ENCODE measurements at places on chromosomes 7 and 10. TPM values are rescaled to one million over a fixed set of nuclear protein-coding genes. Genes with fewer than 3 reads are reported as not detected.

ZNF365 gene
- total RNA-seq = 0.23 TPM

FBXL13 gene
- total RNA-seq = not detected

ANKRD61 gene
- total RNA-seq = 0.20 TPM

CALML3 gene
- not detected for total RNA-seq

CDH23 gene
- total RNA-seq = 1.3 TPM

ZNF117 gene
- 4.3 TPM for total RNA-seq

ASIC3 gene
- 5.5 TPM for total RNA-seq

CRPPA gene
- total RNA-seq = 0.30 TPM

ELAPOR2 gene
- total RNA-seq = 2.5 TPM

COBL gene
- total RNA-seq = not detected

PALS2 gene
- total RNA-seq = 18.7 TPM

GRCh38 chr7:121187222-121187621 is 141.6 kb upstream of the WNT16 start:
- H3K4me3 ChIP-seq = no peak overlapping the region
- no peak for DNase-seq
- H3K27me3 ChIP-seq = peaks cover 10% of the 10 kb centered on the region
- no peak overlapping the region for H3K27ac ChIP-seq

DNA sequence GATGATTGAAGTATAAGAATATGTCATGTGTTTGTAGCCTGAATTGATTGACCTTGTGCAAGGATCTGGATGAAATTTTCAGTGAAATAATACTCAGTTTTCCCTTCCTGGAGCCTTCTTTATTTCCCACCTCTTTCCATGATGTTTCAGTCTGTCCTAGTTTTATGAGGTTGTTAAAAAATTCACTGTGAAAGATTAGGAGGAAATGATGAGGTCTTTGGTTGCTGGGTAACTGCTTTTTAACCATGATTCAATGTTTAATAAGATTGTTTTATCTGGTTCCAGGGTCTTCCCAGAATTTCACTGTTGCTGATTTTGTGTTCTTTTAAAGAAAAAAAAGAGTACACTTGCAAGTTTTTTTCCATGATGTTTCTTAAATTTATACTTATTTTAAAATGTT is 221.5 kb downstream of the MBL2 start:
- no peaks in the 10 kb centered on the region for H3K4me1 ChIP-seq
- H3K27ac ChIP-seq = no peak overlapping the region
- H3K27me3 ChIP-seq = no peaks in the 10 kb centered on the region
- no peaks in the 10 kb centered on the region for H3K36me3 ChIP-seq
- no peak for DNase-seq

DNA sequence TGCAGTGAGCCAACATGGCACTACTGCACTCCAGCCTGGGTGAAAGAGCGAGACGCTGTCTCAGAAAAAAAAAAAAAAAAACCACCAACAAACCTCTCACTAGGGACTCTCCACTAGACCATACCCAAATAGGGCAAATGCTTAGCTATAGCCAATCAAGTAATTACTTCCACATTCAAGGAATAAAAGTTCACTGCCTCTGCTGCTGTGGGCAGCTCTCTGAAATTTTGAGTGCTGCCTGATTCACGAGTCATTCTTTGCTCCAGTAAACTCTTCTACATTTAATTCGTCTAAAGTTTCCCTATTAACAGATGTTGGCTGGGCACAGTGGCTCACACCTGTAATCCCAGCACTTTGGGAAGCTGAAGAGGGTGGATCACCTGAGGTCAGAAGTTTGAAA is 4.7 kb upstream of the NRBF2 start:
- H3K4me3 ChIP-seq = no peak overlapping the region
- H3K27me3 ChIP-seq = no peaks in the 10 kb centered on the region
- peaks cover 7% of the 10 kb centered on the region for H3K36me3 ChIP-seq

- DNase-seq = no peak
- H3K27ac ChIP-seq = no peak overlapping the region
- H3K27me3 ChIP-seq = no peaks in the 10 kb centered on the region
- no peaks in the 10 kb centered on the region for H3K4me1 ChIP-seq
- no peaks in the 10 kb centered on the region for H3K36me3 ChIP-seq
- H3K4me3 ChIP-seq = no peak overlapping the region
Measured at GRCh38 chr7:234708-235553, 42.6 kb downstream of the FAM20C start.

DNA sequence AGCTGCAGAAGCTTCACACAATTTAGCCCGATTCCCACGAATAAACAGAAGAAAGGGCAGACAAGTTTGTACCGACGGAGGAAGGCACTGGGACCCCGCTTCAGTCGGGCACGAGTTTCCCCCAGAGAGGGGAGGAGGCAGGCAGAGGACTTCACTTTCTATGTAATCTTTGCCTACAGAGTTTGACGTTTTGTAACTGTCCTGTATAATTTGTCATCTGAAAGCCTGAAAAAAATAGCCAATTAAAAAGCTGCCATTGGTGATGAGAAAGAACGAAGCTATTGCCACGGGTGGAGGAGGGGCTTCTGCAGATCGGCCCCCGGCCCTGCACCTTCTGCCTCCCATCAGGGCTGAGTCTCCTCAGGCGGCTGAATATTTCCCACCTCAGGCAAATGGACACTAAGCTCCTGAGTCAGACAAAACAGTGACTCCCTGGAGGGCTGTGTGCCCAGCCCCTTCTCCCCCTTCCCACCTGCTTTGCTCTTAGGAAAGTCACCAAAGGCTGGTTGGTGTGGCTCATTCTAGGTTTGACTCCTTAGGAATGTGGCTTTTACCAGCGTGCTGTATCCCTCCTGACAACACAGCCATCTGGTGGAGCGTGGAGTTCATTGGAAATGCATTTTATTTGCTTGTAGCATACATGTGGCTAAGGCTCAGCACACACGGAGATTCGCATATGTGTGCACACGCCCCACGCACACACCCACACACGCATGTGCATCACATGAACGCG is 117.4 kb downstream of the VIPR2 start:
- H3K36me3 ChIP-seq = no peaks in the 10 kb centered on the region
- H3K4me1 ChIP-seq = no peaks in the 10 kb centered on the region
- H3K4me3 ChIP-seq = no peak overlapping the region
- no peak for DNase-seq
- H3K27ac ChIP-seq = no peak overlapping the region

- H3K4me3 ChIP-seq = no peak overlapping the region
- H3K36me3 ChIP-seq = no peaks in the 10 kb centered on the region
- no peak for DNase-seq
- no peak overlapping the region for H3K27ac ChIP-seq
- no peaks in the 10 kb centered on the region for H3K4me1 ChIP-seq
- H3K27me3 ChIP-seq = no peaks in the 10 kb centered on the region
Measured at GRCh38 chr7:139543801-139544603, 20.5 kb downstream of the CLEC2L start.

DNA sequence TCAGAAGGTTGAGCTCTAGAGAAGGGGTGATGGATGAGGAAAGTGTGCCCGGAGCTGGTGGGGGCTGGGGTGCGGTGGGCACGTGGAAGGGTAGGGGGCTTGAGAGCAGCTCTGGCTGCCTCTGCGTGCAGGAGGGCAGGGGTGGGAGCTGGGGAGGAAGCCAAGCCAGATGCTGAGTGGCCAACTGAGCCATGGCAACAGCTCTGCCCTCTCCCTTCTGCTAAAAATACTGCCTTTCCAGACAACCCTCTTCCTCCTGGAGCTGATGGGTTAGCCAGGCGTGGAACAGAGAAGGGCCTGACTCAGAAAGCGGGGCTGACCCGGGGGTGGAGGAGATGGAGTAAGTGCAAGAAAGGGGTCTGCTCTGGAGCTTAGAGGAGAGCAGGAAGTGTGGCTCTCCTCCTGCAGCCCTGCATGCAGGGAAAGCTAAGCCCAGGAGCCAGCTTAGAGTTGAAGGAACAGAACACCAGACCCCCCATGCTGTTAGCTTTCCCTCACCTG is 114.6 kb upstream of the AGK start:
- no peaks in the 10 kb centered on the region for H3K36me3 ChIP-seq
- peaks cover 5% of the 10 kb centered on the region for H3K27me3 ChIP-seq
- H3K4me1 ChIP-seq = no peaks in the 10 kb centered on the region
- H3K27ac ChIP-seq = no peak overlapping the region
- DNase-seq = no peak
- H3K4me3 ChIP-seq = no peak overlapping the region

- DNase-seq = no peak
- H3K4me3 ChIP-seq = no peak overlapping the region
- H3K36me3 ChIP-seq = peaks cover 13% of the 10 kb centered on the region
- no peaks in the 10 kb centered on the region for H3K27me3 ChIP-seq
- no peak overlapping the region for H3K27ac ChIP-seq
Measured at GRCh38 chr7:2060701-2061100, 172.0 kb downstream of the MAD1L1 start.

DNA sequence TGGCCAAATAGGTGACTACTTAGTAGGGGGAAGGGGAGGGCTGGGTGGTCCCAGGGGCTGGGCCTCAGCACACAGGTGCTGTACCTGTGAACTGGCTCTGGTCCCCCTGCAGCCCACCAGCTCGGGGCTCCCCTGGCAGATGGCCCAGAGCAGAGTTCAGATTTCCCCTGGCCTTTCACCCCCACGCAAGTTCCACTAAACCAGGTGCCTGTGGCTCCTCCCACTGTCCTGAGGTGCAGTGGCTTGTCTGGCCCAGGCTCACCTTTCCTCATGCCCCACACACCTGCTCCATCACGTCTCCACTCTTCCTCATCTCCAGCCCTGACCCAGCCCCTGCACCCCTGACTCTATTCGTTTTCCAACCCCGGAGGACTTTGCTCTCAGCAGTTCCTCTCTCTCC is 47.3 kb upstream of the OPALIN start:
- H3K27ac ChIP-seq = no peak overlapping the region
- DNase-seq = no peak
- no peak overlapping the region for H3K4me3 ChIP-seq
- H3K36me3 ChIP-seq = no peaks in the 10 kb centered on the region

DNA sequence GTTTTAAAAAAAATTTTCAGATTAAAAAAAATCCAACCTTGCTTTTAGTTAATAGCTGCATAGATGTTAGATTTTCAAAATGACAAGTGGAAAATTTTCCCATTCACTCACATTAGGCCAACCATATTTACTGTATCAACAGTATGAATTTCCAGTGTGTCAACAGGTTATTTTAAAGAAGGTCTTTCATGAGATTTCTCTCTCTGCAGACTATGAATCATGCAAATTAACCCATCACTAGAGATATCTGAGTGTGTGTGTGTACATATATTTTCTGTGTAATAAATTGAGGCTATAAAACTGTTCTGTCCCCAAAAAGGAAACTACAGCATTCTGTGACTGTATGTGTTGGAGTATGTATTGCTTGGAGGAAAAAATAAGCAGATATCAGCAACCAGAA is 305.6 kb downstream of the ARL4A start:
- no peaks in the 10 kb centered on the region for H3K4me1 ChIP-seq
- DNase-seq = no peak
- H3K27ac ChIP-seq = no peak overlapping the region
- H3K4me3 ChIP-seq = no peak overlapping the region

- peaks cover 9% of the 10 kb centered on the region for H3K4me1 ChIP-seq
- H3K4me3 ChIP-seq = no peak overlapping the region
- H3K27ac ChIP-seq = no peak overlapping the region
- no peaks in the 10 kb centered on the region for H3K36me3 ChIP-seq
Measured at GRCh38 chr7:69808391-69808790, 210.1 kb downstream of the AUTS2 start.

DNA sequence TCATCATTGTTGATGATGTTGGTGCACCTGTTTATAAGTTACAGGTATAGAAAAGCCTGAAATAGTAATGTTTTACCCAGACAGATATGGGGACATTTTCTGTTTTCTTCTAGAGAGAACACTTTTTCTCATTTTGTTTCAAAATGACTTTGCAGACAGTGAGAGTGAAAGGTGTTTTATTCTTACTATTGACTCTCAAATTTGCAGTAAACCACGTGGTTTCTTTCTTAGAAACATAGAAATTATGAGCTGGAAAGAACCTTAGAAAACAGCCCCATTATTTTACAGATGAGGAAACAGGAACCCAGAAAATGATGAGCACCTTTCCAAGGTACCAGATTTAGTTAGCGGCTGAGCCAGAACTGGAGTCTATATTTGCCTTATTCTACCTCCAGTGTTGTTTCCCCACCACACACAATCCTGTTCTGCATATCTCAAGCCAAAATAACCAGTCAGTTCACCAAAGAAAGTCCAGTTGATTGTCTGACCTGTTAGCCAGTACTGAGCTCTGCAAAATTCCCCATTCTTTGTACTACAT is 138.9 kb upstream of the AHR start:
- H3K4me1 ChIP-seq = peaks cover 27% of the 10 kb centered on the region
- H3K27me3 ChIP-seq = peaks cover 3% of the 10 kb centered on the region
- H3K27ac ChIP-seq = no peak overlapping the region

DNA sequence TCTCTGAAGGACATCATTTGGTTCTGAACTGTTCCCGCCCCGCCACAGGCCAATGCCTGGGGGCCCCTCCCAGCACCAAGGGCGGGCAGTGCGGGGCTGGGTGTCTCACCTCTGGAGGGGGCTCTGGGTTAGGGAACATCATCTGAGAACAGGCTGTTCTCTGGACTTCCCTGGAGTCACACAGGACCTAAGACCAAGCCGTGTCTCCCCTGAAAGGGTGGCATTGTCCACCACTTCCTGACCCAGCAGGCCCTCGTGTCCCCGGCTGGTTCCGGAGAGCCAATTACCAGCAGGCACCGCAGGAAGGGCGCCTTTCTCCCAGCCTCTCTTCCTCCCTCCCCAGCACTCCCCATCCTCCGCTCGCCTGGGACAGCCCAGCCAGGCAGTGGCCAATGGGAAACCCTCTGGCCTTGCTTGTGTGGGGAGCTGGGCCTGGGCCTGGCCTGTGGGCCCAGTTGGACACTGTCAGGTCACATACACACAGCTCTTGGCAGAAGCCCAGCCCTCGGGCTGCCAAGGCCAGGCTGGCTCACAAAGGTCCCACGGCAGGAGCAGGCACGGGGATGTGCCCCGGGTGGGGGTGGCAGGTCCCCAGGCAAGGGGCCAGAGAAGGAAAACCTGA is 119.5 kb downstream of the SPDYE5 start:
- H3K27me3 ChIP-seq = no peaks in the 10 kb centered on the region
- H3K4me3 ChIP-seq = no peak overlapping the region
- DNase-seq = no peak
- no peak overlapping the region for H3K27ac ChIP-seq

DNA sequence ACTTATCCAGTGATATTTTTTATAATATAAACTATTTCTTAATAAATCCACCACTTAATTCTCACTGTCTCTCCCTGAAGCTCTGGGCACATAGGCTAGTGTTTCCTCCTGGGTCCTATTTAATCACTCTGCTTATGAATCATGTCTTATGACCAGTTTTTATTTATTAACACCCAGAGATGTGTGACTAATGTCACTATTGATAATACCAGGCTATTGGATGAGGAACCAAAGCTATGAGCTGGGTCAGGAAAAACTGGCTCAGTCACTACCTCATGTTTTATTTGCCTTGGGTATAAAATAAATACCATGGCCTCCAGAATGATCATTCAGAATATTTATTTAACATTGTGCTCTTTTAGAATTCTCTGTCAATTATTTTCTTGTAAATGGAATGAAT is 5.2 kb downstream of the SEMA3E start:
- H3K27ac ChIP-seq = no peak overlapping the region
- H3K4me1 ChIP-seq = no peaks in the 10 kb centered on the region
- DNase-seq = no peak
- no peaks in the 10 kb centered on the region for H3K36me3 ChIP-seq

- no peak overlapping the region for H3K4me3 ChIP-seq
- peaks cover 9% of the 10 kb centered on the region for H3K27me3 ChIP-seq
- no peak for DNase-seq
Measured at GRCh38 chr7:130148561-130148960, 56.6 kb downstream of the TMEM209 start.
